Endodermal cell (in vitro differentiated cells): ENCODE measurements at places on chromosomes 2 and 18. TPM values are rescaled to one million over a fixed set of nuclear protein-coding genes. Genes with fewer than 3 reads are reported as not detected.

DNA sequence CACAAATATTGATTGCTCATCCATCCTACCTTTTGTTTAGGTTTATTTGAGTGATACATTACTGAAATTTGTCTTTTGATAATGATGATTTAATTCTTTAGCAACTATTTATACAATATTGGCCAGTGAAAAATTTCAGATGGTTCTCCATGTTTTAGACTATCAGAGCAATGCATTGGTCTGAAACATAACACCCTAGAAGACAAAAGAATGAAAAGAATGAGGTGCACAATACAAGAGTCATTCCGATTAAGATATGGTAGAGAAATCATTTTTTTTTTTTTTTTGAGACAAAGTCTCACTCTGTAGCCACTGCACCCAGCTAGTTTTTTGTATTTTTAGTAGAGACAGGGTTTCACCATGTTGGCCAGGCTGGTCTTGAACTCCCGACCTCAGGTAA is 197.4 kb upstream of the FAM98A start:
- DNase-seq, result no peak
- no peaks in the 10 kb centered on the region for H3K27me3 ChIP-seq
- H3K36me3 ChIP-seq, result no peaks in the 10 kb centered on the region
- H3K27ac ChIP-seq, result no peak overlapping the region

GRCh38 chr2:77017355-77017745 is 504.8 kb downstream of the LRRTM4 start:
- peaks cover 4% of the 10 kb centered on the region for H3K4me1 ChIP-seq
- DNase-seq, result no peak
- H3K27me3 ChIP-seq, result no peaks in the 10 kb centered on the region
- H3K36me3 ChIP-seq, result no peaks in the 10 kb centered on the region

DNA sequence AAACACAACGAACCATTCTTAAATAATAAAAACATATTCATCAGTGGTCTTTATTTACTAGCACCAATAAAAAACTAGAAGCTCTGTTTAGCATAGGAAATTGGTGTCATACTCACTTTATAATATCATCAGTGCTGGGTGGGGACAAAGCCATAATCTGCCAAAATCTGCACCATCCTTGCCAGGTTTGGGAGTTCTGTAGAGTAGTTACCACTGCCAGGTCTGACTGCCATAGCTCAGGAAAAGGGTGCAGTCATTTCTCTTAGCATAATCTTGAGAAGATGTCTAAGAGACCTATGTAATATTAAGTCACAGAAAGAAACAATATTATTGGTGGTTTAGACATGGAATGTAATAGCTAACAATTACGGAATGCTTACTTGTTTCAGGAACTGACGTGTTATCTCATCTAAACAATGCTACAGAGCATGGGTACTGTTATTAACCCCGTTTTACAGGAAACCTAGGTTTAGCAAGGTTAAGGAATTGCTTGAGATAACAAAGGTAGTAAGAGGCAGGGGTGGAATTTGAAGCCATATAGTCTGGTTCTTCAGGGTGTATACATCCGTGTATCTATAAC is 1.6 kb upstream of the MARCHF7 start:
- H3K4me3 ChIP-seq, result peak overlapping the region; percentile 100
- H3K27ac ChIP-seq, result no peak overlapping the region
- H3K4me1 ChIP-seq, result peaks cover 7% of the 10 kb centered on the region
- DNase-seq, result no peak
- peaks cover 20% of the 10 kb centered on the region for H3K36me3 ChIP-seq

- no peaks in the 10 kb centered on the region for H3K36me3 ChIP-seq
- no peaks in the 10 kb centered on the region for H3K4me1 ChIP-seq
- DNase-seq, result no peak
- no peaks in the 10 kb centered on the region for H3K27me3 ChIP-seq
Observed at GRCh38 chr2:186325827-186326535, 160.1 kb upstream of the ZC3H15 start.

The PELI1 gene
- total RNA-seq, result 160 and 178 TPM in 2 replicates

The PLEK gene
- not detected in 3 replicates for total RNA-seq
